ENCODE measurements at places on chromosomes 12 and 14. TPM values are rescaled to one million over a fixed set of nuclear protein-coding genes. Genes with fewer than 3 reads are reported as not detected.

- no peak for DNase-seq
These were observed 1206.5 kb upstream of the FLRT2 start for GRCh38 chr14:84323450-84323849.

- no peak for DNase-seq
These were observed 24.5 kb downstream of the PPFIBP1 start for GRCh38 chr12:27548301-27549199.

DNA sequence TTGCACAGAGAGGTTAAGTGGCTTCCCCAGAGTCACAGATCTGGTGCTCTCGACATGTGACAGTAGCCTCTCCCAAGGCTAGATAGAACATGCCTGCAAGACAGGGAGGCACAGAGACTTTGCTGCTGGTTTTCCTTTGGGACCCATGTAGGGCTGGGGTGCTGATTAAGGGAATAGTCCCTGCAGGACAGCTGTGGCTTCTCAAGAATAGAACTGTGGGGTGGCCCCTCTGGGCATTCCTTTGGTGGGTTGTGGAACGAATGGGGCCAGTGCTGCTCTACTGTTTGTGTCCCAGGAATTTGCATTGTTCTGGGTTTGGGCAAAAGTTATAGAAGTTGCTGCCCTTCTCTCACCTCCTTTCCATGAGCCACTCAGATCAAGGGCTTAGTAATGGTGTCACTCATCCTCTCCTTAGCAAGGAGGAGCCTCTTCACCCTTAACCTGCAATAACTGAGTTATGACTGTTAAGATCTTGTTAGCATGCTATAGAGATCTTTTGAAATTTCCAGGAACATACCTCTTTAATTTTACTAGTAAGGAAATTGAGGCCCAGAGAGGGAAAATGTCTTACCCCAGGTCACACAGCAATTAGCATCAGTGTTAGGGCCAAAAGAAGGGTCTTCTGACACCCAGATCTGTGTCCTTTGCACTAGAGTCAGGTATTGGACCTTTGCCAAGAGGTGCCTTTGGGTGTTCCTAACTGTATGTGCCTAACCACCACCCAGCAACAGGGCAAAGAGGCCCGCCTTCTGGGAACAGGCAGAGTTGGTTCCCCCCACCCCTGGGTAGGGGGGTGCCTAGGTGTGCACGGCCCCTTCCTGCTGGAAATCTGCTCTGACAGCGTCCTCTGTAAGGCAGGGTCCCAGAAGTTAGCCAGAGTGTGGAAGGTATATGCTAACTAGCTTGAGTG is 31.4 kb downstream of the CD9 start:
- no peak for DNase-seq

DNA sequence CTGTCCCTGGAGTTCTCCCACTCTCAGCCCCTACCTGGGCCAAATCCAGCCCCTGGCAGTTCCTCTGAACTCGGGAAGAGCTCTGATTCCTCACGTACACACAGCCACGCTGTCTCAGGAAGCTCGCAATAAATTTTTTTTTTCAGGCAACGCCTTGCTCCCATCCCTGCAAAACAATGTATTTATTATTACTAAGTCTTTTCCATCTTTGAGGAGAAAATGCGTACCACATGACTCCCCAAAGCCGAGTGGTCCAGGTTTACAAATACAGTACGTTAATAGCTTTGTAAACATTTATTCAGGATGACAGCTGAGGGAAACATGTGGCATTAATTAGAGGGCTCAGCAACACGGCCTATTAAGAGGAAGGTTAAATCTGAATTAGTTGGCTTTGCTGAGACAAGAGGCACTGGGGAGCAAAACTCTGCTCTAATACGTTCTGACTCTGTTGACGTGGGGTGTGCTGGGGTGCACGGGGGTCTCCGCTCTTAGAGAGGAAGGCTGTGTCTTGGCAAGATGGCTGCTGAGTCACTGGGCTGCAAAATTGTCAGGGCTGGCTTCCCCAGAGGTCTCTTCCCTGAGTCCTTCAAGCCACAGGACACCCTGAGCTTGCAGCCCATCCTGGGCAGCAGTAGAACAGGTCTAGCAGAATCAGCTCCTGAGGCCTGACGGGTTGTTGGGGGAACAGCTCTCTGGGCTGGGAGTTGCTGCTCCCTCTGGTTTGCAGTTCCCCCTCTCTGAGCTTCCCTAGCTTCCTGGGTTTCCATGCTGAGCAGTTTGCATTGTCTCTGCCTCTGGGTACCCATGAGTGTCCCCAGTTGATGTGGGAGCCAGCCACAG is 185.2 kb upstream of the TBX3 start:
- peak; percentile 78 for DNase-seq

DNA sequence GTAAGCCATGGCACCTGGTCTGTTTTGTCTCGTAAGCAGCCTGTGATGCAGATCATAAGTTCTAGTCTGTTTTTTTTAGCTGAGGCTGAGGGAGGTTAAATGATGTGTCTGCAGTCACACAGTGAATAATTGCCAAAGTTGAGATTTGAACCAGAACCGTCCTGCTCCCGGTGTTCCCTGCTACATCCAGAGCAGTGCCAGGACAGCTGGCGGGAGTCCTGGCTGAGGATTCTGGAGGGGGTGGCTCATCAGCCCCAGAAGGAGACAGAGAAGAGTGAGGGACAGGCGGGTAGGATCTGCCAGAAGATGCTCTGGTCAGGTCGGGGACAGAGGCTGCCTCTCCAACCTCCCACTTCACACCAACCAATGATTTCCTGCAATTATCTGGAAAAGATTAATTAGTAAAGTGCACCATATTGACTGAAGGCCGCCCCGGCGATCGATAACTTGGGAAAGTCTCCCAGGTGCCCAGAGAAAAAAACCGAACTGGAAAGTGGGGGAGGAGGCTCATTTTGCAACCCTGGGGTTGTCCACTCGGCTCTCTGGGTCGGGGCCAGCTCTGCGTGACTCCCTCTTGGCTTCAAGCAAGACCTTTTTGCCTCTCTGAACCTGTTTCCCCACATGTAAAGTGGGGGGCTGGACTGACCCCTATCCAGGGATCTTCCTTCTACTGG is 42.1 kb downstream of the MVK start:
- DNase-seq = no peak

- DNase-seq = no peak
These were observed 61.3 kb upstream of the METAP2 start for GRCh38 chr12:95412482-95413311.

The C12orf60 gene
- 1.1 TPM for polyA plus RNA-seq
